ENCODE measurements at places on chromosomes 2 and 18.
A peak's percentile ranks its signal among the peaks of the same experiment; 100 is the strongest.

DNA sequence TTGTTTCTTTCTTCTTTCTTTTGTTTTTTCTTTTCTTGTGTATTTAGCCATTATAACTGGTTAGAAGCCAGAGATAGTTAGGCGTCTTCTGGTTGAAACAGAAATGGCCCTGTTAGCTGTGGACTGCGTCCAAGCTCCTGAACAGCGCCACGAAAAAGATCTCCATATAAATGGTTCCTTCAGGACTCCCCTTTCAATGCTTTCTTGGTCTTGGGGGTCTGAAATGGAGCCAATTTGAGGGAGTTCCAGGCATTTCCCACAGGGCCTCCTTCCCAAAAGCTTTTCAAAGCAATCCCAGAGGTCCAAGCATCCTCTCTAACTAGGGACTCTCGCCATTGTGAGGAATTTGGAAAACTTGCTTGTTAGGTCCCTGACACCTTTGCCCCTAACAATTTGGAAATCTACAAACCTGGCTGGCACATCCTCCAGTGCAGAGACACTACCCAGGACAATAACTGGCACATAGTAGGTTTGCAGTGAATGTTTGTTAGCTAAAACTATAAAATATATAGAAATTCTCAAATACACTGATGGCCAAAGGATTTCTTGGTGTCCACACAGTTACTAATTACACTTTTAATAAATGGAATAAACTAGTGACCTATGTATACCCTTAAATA, 80.1 kb downstream of the MYCN start:
- no peak for DNase-seq

DNA sequence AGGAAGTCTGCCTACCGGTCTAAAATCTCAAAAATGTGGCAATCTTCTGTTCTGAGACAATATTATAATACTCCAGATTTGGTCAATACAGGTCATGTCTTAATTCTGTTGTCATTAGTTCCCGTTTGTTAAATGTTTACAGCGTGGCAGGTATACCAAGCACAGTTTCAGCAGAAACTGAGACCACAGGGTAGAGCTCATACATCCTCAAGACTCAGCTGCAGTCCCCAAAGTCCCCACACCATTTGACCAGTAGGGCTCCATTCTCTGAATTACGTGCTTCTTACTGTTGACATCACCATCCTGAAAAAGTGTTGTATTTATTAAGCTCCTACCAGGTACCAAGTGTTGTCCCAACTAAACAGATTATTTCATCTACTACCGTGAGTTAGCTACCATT, 157.1 kb downstream of the MC4R start:
- DNase-seq = no peak

GRCh38 chr18:27583466-27583865, 398.4 kb upstream of the CHST9 start:
- DNase-seq = no peak

GRCh38 chr18:32770054-32770665, 2.7 kb downstream of the KLHL14 start:
- DNase-seq = peak; percentile 57

DNA sequence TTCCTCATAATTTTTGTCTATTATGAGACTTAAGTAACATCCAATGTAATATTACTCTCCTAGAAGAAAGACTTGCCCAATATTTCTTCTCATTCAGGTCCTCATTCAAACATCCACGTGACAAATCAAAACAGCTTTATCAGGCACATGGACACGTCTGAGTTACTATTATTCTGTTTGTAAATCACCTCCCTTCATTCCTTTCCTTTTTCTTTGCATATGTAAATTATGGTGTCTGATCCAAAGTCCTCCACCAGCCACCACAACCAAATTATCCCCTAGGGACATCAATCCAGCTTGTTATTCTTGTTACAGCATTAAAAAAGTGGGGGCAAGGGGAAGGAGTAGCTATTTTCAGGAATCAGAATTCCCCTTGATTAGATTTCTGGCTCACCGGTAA, 7.1 kb downstream of the TMEM163 start:
- no peak for DNase-seq
